IgD-negative memory B cell (primary cell): ENCODE measurements at places on chromosomes 16 and 17. TPM values are rescaled to one million over a fixed set of nuclear protein-coding genes. Genes with fewer than 3 reads are reported as not detected.

SCIMP gene
- 325 TPM for polyA plus RNA-seq

SMPD3 gene
- 9.7 TPM for polyA plus RNA-seq

ATP2C2 gene
- not detected for polyA plus RNA-seq

UBB gene
- 2,178 TPM for polyA plus RNA-seq

CD2BP2 gene
- 42.7 TPM for polyA plus RNA-seq

EVPLL gene
- polyA plus RNA-seq, result not detected

CDH8 gene
- not detected for polyA plus RNA-seq

LGALS9C gene
- polyA plus RNA-seq, result not detected

TVP23B gene
- polyA plus RNA-seq, result 38.4 TPM

KPNB1 gene
- 28.4 TPM for polyA plus RNA-seq

RAB34 gene
- polyA plus RNA-seq, result 6.7 TPM
